ENCODE measurements at places on chromosomes 16 and 17. TPM values are rescaled to one million over a fixed set of nuclear protein-coding genes. Genes with fewer than 3 reads are reported as not detected.
A peak's percentile ranks its signal among the peaks of the same experiment; 100 is the strongest.

GRCh38 chr17:80640366-80641084, 95.9 kb downstream of the RPTOR start:
- DNase-seq: no peak

- DNase-seq: no peak
Observed at GRCh38 chr17:3222505-3222904, 15.0 kb downstream of the OR1A1 start.

GRCh38 chr16:14017886-14018285, 53.2 kb upstream of the MRTFB start:
- DNase-seq: no peak

DNA sequence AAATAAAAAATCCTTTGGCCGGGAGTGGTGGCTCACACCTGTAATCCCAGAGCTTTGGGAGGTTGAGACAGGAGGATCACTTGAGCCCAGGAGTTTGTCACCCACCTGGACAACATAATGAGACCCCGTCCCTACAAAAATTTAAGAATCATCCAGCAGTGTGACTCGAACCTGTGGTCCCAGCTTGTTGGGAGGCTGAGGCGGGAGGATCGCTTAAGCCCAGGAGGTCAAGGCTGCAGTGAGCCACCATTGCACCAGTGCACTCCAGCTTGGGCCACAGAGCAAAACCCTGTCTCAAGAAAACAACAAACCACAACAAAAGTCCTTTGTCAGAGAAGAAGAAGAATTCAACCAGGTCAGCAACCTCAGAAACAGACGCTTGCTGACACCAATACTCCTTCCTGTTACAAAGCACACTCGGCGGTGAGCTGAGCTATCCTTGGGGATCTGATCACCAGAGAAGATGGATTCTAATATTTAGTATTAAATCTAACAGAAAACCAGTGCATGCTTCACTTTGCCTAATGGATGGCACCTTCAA, 12.9 kb upstream of the PVALEF start:
- no peak for DNase-seq

DNA sequence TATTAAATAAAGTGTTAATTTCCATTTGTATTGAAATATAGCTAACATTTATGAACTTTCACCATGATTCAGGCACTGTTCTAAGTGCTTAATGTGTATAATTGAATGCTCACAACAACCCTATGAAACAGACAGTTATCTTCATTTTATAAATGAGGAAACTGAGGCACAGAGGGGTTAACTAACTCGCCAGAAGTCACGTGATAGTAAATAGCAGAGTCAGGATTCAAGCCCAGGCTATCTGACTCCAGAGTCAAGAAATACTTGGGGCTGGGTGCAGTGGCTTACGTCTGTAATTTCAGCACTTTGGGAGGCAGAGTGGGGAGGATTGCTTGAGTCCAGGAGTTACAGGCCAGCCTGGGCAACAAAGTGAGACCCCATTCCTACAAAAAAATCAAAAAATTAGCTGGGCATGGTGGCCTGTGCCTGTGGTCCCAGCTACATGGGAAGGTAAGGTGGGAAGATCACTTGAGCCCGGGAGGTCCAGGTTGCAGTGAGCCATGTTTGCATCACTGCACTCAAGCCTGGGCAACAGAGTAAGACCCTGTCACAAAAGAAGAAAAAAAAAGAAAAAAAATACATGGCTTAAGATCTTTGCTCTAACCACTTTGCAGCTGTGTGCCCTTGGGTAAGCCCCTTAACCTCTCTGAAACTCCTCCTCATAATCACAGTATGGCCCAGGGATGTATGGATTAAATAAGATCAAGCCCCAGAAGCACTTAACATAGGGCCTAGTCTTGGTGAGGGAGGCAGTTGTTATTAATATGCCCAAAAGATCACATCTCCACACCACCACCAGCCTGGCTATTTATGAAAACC, 29.0 kb downstream of the WSB1 start:
- DNase-seq: no peak

DNA sequence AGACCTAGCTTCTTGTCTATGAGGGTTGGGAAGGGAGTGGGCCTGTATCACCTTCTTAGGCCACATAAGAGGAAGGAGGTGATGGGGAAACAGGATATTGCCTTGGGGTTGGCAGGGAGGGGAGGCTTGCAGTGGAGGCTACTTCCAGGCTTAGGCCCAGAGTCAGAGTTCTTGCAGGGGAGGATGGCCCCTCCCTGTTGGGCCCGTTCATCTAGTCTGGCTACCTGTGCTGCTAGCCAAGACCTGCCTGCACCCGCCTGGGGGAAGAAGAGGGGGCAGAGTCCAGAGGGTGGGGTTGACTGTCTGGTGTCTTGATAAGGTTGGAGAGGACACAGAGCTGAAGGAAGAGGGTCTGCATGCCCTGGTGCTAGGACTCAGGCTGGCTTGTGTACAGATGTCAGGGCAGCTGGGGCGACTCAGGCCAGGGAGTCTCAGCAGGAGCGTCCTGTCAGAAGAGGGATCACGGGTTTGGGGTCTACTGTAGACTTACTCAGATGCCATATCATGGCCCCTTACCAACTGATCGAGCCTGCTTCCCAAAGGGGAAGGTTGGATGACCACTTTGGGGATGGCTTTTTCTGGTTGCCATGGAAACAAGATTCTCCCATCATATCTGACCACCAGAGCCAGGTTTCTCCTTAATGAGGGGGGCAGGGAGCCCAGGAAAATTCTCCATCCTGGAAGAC, 5.3 kb downstream of the KDM6B start:
- DNase-seq: no peak

DNA sequence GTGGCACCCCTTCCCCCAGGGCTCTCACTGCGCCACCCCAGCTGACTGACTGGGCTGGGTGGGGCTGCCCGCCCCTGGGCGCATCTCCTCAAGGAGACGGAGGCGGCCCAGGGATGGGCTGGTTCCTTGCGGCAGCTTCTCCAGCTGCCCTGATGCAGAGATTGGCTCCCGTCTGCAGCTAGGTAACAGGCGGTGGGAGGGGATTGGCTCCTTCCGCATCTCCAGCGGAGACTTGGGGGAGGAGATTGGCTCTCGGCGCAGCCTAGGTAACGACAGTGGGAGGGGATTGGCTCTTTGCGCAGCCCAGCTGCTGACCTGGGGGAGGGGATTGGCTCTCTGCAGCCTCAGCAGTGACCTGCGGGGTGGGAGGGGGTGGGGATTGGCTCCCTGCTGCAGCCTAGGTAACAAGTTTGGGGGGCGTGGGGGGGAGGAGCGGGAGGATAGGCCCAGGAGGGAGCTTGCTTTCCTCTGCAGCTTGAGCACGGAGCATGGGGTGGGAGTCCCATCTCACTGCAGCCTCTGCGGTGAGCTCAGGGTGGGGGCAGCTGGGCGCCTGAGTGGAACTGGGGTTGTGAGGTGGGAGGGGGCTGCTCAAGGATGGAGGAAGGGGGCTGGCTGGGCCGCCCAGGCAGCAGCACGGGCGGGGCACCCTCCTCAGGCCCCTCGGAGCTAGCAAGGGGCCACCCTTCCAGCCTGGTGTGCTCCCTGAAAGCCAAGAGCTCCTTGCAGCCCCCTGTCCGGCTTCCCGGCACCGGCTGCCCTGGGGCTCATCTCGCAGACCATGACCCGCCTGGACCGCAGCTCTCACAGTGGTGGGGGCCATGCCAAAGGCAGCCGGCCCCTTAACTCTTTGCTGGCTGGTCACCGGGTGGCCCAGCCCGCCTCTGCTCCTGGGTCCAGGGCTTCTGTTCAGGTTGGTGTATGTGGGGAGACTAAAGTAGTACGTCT, 6.4 kb downstream of the NFE2L1 start:
- DNase-seq: peak; percentile 84

GRCh38 chr17:74259667-74260524, 14.1 kb upstream of the DNAI2 start:
- DNase-seq: no peak

DNA sequence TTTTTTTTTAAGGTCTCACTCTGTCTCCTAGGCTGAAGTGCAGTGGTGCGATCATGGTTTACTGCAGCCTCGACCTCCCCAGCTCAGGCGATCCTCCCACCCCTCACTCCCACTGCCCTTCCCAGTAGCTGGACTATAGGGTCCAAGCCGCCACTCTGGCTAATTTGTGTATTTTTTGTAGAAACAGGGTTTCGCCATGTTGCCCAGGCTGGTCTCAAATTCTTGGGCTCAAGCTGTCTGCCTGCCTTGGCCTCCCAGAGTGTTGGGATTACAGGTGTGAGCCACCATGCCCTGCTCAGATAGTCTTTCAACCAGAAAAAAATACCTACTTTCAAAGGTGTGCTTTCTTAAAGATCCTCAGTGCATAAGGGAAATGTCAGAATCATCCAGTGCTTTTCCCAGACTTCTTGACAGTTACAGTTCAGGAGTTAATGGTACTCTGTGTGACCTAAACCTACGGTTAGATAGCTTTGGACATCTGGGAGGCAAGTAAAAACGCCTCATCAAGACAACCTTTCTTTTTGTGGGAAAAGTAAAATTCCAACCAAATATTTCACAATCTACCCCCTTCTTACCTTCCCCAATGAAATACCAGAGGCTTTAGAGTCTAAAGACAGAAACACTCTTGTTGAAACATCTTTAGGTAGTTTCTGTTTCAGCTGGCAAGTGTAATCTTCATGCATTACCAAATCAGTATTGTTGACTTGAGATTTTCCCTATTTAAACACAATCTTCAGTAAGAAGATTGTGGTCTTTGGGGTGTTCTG, 6.8 kb downstream of the RSPRY1 start:
- DNase-seq: peak; percentile 58

GRCh38 chr17:7483255-7484066, 705 bp upstream of the POLR2A start:
- DNase-seq: peak; percentile 95

DNA sequence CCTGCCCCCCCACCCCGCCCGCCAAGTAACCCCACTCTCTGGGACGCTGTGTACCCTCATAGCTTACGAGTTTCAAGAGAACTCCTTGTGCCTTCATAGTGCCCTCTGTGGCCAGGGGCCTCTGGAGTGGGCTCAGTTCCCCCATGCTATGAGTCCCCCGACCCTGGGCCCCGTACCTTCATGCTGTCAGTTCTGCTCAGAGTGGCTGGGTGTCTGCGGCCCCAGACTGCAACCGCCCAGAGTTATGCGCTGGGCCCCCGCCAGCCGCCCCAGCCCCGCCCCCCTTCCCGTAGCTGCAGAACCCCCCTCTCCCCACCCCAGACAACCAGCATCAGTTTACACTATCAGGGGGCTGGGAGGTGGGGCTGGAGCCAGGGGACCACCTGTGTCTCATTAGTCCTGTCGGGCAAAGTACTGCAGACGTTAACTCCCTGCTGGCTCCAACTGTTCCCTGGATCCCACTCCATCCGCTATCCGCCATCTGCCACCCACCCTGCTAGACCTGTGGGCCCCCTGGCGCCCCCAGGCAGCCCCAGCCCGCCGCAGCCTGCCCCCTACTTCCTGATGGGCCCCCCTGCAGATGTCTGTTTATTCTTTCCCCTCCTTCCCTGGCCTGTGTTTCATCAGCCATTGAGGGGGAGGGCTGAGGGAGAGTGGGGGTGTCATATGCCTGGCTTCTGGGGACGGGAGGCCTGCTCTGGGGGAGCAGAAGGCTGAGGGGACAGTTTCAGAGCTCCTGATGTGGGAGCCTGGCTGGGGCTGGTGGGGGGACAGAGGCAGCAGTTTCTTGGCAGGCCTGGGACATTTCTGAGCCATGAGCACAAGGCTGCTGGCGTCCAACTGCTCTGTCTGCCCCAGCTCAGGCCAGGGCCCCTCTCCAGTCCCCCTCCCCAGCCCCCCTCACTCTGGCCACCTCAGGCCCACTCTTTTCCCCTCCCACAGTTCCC, at the start of gene MFAP4:
MFAP4 (minus strand) TSS at position 217 of the 947 bp plus-strand sequence; CDS start at position 182, 35 bp downstream.
- DNase-seq: peak; percentile 98

DNA sequence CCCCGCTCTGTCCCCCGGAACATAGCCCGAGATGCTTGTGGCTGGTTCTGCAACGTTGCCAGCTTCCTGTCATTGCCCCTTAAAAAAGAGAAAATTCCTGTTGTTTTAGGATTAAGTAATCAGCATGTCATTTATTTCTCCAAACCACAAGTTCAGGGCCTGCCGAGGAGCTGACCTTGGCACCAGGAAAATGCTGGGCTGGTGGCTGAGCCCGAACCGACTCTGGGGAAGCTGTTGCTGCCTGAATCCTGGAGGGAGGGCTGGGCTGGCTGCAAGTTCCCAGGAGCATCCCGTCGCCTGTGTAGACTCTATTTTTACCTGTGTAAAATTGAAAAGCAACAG, 130.9 kb upstream of the FOXF1 start:
- peak; percentile 31 for DNase-seq

PRRT2 gene
- 7.7 TPM for total RNA-seq

ADAP2 gene
- total RNA-seq: 0.90 TPM

UBALD2 gene
- 3.7 TPM for total RNA-seq

APPBP2 gene
- 47.0 TPM for total RNA-seq

KRT27 gene
- not detected for total RNA-seq

HSPB9 gene
- total RNA-seq: not detected

SPIRE2 gene
- 7.1 TPM for total RNA-seq
